ENCODE measurements at places on chromosomes 1 and 21.
A peak's percentile ranks its signal among the peaks of the same experiment; 100 is the strongest.

DNA sequence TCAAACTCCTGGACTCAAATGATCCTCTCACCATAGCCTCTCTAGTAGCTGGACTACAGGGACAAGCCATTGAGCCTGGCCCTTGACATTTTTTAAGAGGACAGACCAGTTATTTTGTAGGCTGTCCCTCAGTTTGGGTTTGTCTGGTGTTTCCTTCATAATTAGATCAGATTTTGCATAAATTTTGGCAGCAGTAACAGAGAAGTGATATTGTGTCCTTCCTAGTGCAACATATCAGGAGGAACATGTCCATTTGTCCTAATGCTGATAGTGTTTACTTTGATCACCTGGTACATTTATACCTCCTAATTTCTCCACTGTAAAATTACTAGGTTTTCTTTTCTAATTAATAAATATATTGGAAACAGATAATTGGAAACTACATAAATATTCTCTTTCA is 5.9 kb upstream of the NID1 start:
- DNase-seq, result no peak

- no peak for DNase-seq
Measured at GRCh38 chr1:7490576-7490975, 280.5 kb upstream of the VAMP3 start.

- DNase-seq, result no peak
Measured at GRCh38 chr1:113782406-113782805, 23.1 kb upstream of the PHTF1 start.

GRCh38 chr1:204146965-204147364 is 4.9 kb downstream of the ETNK2 start:
- DNase-seq, result no peak

DNA sequence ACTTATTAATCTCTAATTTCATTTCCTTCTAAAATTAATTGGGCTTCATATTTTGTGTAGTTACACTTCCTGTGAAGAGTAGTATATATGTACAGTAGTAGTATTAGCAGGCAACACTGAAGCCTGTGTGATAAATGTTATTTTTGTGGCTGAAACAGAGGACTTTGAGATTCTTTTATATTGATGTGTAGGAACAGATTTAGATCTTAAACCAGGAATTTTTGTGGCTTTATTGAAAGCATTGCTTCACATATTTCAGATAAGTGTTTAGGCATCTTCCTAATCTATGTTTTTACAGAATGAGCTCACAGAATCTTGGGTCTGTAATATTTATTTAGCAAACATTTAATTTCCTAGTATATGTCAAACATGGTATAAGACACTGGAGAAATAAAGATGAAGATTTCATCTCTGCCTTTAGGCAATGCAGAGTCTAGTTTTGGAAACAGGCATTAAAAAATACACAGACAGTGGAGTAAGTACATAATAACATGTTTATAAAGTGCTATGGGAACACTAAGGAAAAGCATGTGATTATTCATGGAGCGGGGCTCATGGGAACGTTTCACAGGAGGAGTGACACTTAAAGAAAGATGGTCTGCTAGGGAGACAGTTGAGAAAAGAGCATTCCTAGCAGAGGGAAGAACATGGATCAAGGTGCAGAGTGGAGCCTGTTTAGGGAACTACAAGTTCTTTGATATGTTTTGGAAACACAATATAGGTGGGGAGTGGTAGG is 52.7 kb downstream of the MIGA1 start:
- DNase-seq, result peak; percentile 55

DNA sequence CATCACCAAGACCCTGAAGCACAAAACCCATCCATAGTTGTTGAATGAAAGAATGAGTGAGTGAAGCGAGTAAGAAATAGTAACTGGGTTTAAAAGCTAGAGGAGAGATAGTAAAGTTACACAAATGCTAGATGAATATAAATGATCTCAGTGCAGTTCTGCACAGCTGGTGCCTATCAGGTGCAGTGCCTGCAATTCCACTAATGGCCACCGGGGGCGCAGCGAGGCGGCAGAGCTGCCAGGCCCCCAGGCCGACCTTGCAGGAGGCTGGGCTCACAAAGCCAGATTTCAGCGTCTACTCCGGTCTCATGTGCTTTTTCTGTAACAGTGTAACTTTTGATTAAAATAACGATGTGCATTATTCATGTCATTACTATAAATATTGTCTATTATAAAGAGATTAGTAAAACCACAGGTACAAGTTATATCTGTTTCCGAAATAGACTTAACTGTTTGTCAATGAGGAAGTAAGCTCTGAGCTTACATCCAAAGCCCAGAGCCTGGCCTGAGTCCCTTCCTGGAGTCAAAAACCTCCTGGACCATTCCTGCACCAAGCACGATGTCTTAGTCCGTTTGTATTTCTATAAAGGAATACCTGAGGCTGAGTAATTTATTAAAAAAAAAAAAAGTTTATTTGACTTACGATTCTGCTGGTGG is 477.6 kb downstream of the NPHP4 start:
- peak; percentile 18 for DNase-seq

GRCh38 chr1:179298952-179299351 is 5.4 kb downstream of the SOAT1 start:
- no peak for DNase-seq

GRCh38 chr1:205680073-205680851 is at the start of gene SLC45A3:
Gene SLC45A3 (minus strand): TSS chr1:205680509. CDS start chr1:205664656, 15,853 bp downstream.
- DNase-seq, result peak; percentile 19

DNA sequence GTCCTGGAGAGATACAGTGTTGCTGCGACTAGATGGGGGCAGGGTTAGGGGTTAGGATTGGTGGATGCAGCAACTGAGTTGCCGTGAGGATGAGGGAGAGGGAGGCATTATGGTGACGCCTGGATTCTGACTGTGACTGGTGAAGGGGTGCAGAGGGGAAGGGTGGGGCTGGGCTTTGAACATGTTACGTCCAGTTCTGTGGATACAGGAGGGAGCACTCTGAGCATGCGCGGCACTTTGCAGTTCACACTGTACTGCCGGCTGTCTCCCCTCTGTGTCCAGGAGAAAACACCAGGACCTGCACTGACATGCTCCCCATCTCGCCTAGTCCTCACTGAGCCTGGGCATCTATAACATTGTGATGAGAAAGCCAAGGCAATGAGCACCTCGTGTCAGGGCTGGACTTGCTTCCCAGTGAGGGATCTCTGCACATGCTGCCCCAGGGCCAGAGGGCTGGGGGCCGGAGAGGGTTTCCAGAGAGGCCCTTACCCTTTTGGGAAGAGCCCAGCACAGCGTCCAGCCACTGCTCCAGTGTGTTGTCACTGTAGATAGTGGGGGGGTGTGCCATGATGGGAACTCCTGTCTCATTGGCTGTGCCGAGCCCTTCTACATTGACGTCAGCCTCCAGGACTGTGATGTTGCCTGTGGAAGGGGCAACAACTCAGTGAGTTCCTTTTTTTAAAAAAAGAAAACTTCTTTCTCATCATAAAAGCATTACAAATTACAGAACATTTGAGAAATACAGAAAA is 7.6 kb downstream of the FAM151A start:
- DNase-seq, result no peak

- DNase-seq, result peak; percentile 70
Measured at GRCh38 chr21:17491716-17492414, 21.0 kb upstream of the CXADR start.

GRCh38 chr1:77342745-77343144 is 60.9 kb downstream of the AK5 start:
- DNase-seq, result no peak

DNA sequence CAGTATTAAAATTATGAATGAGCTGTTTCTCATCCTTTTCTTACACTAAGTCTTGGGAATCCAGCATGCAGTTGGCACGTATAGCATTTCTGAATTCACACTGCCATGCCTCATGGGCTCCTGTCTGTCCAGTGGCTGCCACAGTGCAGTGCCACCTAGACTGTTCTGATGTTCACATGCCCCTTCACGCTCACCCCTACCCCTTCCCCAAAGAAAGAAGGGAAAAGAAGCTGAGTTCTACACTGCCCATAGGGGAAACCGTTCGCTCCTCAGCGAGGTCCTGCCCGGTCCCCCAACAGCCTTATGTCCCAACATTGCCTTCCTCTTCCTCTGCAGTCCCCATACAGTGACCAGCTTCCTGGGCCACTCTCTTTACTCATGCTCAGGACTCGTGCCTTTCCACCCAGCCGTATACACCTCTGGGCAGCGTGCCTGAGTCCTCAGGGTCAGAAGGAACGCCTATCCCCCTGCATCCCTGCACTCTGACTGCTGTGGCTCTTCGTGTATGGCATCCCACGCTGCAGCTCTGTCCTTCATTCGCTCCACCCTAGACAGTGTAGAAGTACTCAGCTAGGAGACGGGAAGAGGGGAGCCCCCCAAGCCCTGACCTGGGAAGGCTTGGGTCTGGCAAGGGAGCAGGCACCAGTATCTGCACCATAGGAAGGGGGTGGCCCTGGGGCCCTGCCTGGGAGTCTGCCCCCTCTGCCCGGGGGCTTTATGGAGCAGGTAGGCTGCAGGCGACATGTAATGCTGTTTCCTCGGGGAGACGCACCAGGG is 24.1 kb upstream of the ARF1 start:
- DNase-seq, result no peak

DNA sequence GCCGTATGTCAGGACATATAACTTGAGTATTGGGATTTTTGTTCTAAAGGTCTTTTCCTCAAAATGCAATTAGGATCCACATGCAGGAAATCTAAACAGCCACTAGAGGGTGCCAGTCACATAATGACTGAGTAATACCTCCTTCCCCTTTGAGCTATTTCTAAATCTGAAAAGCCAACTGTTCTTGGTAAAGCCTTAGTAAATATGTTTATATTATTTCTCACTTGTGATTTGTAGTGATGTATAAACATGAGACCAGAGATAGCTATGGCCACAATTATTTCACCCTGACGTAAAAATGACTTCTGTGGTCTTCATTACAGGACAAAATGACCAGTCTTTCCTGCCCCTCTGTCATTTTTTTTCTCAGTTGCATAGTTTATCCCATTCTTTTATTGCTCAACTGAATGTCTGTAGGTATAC is 41.0 kb upstream of the DR1 start:
- peak; percentile 67 for DNase-seq

GRCh38 chr1:209807509-209807908 is 1.6 kb upstream of the IRF6 start:
- DNase-seq, result no peak

- no peak for DNase-seq
Measured at GRCh38 chr21:27674041-27674615, 707.2 kb upstream of the ADAMTS5 start.

DNA sequence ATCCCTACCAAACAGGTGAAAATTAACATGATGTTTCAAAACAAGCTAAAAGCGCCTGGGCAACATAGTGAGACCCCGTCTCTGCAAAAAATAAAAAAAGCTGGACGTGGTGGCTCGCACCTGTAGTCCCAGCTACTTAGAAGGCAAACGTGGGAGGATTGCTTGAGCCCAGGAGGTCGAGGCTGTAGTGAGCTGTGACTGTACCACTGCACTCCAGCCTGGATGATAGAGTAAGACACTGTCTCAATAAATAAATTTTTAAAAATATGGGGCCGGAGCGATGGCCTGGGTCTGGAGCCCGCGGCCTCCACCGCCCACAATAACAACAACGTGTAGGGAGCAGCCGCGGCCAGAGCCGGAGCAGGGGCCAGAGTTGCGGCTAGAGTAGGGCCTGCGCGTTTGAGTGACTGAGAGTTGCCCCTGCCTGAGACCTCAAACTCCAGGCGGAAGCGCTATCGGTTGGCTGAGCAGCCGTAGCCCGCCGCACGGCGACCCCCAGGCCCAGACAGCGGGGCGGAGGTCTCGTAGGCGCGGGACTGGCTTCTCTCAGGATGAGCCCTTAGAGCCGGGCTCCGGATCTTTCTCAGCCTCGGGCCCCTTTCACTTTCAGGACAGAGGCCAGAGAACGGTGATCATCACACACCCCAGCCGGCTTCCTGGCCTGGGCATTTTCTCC is 41.4 kb downstream of the ZMYM1 start:
- no peak for DNase-seq

DNA sequence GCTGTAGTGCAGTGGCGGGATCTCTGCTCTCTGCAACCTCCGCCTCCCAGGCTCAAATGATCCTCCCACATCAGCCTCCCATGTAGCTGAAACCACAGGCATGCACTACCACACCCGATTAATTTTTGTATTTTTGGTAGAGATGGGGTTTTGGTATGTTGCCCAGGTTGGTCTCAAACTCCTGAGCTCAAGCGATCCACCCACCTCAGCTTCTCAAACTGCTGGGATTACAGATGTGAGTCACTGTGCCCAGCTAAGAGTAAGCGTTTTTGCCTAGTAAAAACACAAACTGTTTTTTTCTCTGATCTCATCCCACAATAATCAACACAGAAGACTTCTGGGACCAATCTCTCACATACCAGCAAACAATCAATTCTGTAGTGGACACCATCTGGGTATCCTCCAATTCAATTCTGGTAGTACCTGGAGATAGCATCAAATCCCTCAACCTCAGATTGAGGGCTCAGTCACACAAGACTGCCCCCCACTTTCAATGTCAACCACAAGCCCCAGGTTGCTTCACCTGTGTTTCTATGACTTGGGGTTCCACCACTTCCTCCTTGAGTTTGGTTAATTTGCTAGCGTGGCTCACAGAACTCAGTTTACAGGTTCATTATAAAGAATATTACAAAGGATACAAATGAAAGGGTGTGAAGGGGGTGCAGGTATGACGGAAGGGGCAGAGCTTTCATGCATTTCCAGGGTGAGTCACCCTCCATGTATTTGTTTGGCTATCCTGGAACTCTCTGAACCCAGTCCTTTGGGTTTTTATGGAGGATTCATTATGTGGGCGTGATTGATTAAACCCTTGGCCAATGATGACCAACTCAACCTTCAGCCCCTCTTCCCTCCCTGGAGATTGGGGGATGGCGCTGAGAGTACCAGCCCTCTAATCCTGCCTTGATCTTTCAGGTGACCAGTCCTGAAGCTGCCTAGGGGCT is 40.0 kb upstream of the RHOU start:
- no peak for DNase-seq

GRCh38 chr1:67793562-67793961 is 39.7 kb downstream of the GNG12 start:
- DNase-seq, result peak; percentile 63

DNA sequence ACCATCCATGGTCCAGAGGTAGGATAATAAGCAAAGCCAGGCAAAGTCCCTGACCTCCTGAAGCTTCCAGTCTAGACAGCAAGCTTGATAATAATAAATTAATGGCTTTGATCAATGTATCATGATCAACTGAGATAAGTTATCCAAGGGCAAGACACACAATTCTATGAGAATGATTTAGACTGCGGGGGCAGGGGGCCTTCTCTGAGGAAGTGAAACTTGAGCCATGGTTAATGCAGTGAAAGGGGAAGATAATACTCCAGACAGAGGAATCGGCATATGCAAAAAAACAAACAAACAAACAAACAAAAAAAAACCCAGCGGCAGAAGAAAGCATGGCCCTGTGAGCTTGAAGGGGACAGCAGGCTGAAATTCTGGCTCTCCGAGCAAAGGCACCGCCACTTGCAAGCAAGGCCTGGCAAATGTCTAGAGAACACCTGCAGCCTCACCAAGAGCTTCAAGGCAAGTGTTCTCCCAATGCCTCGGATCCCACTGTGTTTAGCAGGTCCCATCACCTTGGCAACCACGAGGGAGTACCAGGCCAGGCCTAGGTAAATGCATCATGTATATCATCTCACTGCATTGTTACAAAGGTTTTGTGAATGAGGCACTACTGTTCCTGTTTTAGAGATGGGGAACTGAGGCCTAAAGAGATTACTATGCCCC is 24.9 kb downstream of the CSMD2 start:
- no peak for DNase-seq

- DNase-seq, result no peak
Measured at GRCh38 chr1:115400891-115401290, 62.8 kb upstream of the NGF start.

GRCh38 chr1:99281105-99281504 is 16.8 kb downstream of the PLPPR4 start:
- no peak for DNase-seq

GRCh38 chr1:15731735-15732685 is 4.0 kb upstream of the SLC25A34 start:
- no peak for DNase-seq

GRCh38 chr1:108077991-108078390 is 113.0 kb upstream of the VAV3 start:
- DNase-seq, result no peak

All from SJSA1 (cell line).